ENCODE measurements at places on chromosomes 3 and 15. TPM values are rescaled to one million over a fixed set of nuclear protein-coding genes. Genes with fewer than 3 reads are reported as not detected.

The SENP8 gene
- total RNA-seq: 1.7 TPM

The FBXO22 gene
- total RNA-seq: 19.9 TPM

The GAP43 gene
- under 0.01 TPM for total RNA-seq

The LRRC31 gene
- not detected for total RNA-seq

The CADM2 gene
- total RNA-seq: not detected

The CYP1A1 gene
- total RNA-seq: not detected

The P2RY14 gene
- not detected for total RNA-seq

The MYO1E gene
- total RNA-seq: 88.0 TPM

The ST8SIA2 gene
- 0.09 TPM for total RNA-seq

The ADGRG7 gene
- total RNA-seq: not detected

The SLC6A1 gene
- total RNA-seq: not detected

The DUOXA2 gene
- not detected for total RNA-seq

The CKMT1B gene
- not detected for total RNA-seq

The EFHB gene
- total RNA-seq: 0.58 TPM

The TM6SF1 gene
- 0.60 TPM for total RNA-seq

The CCR3 gene
- not detected for total RNA-seq

The SAMD7 gene
- total RNA-seq: not detected

The ISL2 gene
- total RNA-seq: 0.12 TPM

The THRB gene
- 3.3 TPM for total RNA-seq

The FOXB1 gene
- not detected for total RNA-seq

The CFAP20DC gene
- total RNA-seq: 5.4 TPM

The NR1I2 gene
- not detected for total RNA-seq

The RBP2 gene
- total RNA-seq: not detected

The NEO1 gene
- total RNA-seq: 51.3 TPM

The ARPIN gene
- 14.0 TPM for total RNA-seq

The PEX5L gene
- total RNA-seq: not detected

The SLITRK3 gene
- total RNA-seq: not detected

The NEK10 gene
- total RNA-seq: 2.1 TPM

The COL6A5 gene
- total RNA-seq: not detected

The ZNF385D gene
- 0.60 TPM for total RNA-seq

The KIF7 gene
- 13.8 TPM for total RNA-seq

The STX19 gene
- 2.8 TPM for total RNA-seq

The CPNE9 gene
- not detected for total RNA-seq

The UNC13C gene
- not detected for total RNA-seq

The MST1R gene
- 2.0 TPM for total RNA-seq

The MAP2K5 gene
- total RNA-seq: 6.5 TPM

The NANOGP8 gene
- total RNA-seq: not detected

The NR2E3 gene
- total RNA-seq: not detected

The WDR72 gene
- total RNA-seq: not detected

The CCK gene
- total RNA-seq: not detected

The PRRT3 gene
- total RNA-seq: 4.3 TPM

The PROS1 gene
- total RNA-seq: 157 TPM

The SLC22A13 gene
- total RNA-seq: not detected

The PLA2G4E gene
- total RNA-seq: not detected

The EHD4 gene
- total RNA-seq: 6.9 TPM

The ARHGEF3 gene
- 7.3 TPM for total RNA-seq

The SIDT1 gene
- not detected for total RNA-seq

The MYH15 gene
- total RNA-seq: 2.0 TPM

The IGSF10 gene
- 7.3 TPM for total RNA-seq

The ZIC4 gene
- total RNA-seq: not detected

The DPH3 gene
- total RNA-seq: 14.6 TPM

The DPPA2 gene
- not detected for total RNA-seq

The ZNF660 gene
- 1.3 TPM for total RNA-seq

The HDGFL3 gene
- total RNA-seq: 32.6 TPM

The TATDN2 gene
- 6.3 TPM for total RNA-seq

The SEMA7A gene
- 8.1 TPM for total RNA-seq

The LOXL1 gene
- 313 TPM for total RNA-seq
